ENCODE measurements at places on chromosomes 16 and 17.

DNA sequence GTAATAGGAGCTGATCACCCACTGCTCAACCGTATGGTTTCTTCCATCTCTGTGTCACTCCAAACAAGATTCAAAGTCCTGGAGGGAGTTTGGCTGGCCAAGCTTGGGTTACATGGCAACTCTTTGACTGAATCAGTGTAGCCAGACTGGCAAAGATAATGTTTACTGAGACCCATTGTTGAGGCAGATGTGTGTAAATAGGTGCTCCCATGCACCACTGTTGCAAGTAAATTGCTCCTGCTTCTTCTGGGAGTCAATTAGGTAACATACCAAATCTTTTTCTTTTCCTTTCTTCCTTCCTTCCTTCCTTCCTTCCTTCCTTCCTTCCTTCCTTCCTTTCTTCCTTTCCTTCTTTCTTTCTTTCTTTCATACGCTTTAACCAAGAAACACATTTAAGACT lies 86.3 kb upstream of the DHX40 start:
- DNase-seq, result no peak

- DNase-seq, result no peak
Observed at GRCh38 chr17:14525551-14526455, 224.9 kb downstream of the HS3ST3B1 start.

- no peak for DNase-seq
Observed at GRCh38 chr16:7390974-7391373, 58.3 kb downstream of the RBFOX1 start.

- no peak for DNase-seq
Observed at GRCh38 chr17:77782201-77782600, 176.3 kb upstream of the TNRC6C start.

- DNase-seq, result no peak
Observed at GRCh38 chr17:29505836-29506235, 61.0 kb downstream of the ABHD15 start.

DNA sequence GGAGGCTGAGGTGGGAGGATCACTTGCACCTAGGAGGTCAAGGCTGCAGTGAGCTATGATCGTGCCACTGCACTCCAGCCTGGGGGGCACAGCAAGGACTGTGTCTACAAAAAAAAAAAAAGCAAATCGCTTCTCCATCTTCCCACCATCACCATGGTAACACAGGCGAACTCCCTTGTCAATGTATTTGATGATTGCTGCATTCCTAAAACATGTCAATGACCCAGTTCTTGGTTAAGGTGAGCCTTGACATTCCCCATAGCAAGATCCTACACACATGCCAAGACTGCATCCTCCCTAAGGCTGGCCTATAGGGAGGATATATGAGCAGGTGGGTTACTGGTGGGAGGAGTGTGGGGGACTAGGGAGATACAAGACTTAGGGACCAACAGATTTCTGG lies 12.2 kb downstream of the CNTNAP1 start:
- no peak for DNase-seq

- no peak for DNase-seq
Observed at GRCh38 chr16:86362155-86362849, 148.0 kb upstream of the FOXF1 start.

- no peak for DNase-seq
Observed at GRCh38 chr16:50901062-50901461, 159.2 kb downstream of the CYLD start.

DNA sequence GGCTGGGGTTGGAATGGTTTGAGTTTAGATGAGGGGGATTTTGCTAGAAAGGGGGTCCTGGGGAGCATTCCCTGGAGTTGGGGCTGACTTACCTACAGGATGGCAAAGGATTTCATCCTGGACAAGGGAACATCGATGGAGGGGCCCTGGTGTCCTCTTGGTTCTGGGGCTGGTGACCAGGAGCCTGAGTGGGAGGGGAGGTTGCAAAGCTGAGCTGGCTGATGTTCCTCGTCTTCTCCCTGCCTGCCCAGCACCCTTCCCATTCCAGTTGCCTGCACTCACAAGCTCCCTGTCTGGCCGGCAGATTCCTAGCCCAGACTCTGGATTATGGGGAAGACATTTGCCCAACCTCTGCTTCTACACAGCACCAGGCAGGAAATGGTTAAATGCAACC lies 37.2 kb downstream of the ITGAE start:
- DNase-seq, result no peak

DNA sequence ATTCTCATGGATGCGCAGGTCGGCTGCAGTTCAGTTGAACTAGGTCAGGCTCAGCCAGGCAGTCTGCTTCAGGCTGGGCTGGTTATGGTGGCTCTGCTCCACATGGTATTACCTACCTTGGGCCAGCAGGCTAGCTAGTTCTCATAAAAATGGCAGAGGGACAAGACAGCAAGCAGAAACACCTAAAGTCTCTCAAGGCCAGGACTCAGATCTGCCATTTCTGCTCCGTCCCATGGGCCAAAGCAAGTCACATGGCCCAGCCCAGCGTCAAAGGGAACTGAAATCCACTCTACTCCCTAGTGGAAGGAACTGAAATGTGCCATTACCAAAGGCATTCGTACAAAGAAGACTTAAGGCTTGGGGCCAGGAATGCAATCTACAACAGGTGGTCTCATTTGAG lies 160.0 kb downstream of the TMEM132E start:
- DNase-seq, result no peak

DNA sequence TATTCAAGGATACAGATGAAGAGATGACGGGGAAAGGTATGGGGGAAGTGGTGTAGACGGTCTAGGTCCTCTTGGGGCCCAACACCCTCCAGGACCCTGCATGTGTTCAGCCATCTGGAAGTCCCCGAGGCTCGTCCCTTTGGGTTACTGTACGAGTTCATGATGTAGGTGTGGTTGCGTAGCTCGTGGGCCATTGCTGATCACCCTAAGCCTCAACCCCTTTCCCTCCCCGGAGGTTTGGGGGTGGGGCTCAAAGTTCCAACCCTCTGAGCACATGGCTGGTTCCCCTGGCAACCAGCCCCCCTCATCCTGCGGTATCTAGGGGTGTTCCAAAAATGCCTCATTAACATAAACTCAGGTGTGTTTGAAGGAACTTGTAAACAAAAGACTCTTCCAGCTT lies 98.8 kb upstream of the METRNL start:
- DNase-seq, result no peak

DNA sequence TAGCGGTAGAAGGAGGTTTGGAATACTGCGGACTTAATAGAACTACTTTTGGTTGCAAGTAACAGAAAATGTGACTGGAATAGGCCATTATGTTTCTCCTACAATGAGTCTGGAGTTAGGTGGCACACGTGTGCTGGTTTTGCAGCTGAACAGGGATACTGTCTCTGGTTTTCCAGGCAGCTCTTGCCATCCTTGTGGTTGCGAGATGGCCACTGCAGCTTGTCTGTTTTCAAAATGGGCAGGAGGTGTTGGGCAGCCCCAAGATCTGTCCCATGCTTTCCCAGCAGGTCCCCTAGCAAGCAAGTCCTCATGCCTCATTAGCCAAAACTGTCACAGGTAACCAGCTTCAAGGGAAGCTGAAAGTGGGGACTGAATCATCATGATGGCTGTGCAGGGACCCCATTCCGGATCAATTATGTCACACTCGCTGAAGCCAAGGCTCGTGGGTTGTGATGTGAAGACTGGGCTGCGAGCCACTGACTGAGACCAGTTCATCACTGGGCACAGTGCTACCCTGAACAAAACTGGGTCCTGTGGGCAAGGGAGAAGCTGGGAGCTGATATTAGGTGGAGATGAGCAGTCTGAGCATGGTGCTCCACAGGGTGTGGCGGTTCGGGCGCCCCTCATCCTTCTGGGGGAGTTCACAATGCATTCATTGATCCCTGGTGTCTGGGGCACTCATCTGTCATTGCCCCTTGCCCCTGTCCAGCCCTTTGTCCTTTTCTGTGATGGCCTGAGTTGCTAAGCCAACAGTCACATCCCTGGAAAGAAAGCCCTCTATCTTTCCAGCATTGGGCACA lies 82.1 kb downstream of the KSR1 start:
- DNase-seq, result no peak

GRCh38 chr17:14926526-14927122 lies 338.5 kb downstream of the PMP22 start:
- DNase-seq, result peak; percentile 40

GRCh38 chr17:44376124-44376523 lies 12.5 kb upstream of the FAM171A2 start:
- DNase-seq, result peak; percentile 60

GRCh38 chr16:13780406-13781168 lies 139.4 kb upstream of the ERCC4 start:
- DNase-seq, result no peak

DNA sequence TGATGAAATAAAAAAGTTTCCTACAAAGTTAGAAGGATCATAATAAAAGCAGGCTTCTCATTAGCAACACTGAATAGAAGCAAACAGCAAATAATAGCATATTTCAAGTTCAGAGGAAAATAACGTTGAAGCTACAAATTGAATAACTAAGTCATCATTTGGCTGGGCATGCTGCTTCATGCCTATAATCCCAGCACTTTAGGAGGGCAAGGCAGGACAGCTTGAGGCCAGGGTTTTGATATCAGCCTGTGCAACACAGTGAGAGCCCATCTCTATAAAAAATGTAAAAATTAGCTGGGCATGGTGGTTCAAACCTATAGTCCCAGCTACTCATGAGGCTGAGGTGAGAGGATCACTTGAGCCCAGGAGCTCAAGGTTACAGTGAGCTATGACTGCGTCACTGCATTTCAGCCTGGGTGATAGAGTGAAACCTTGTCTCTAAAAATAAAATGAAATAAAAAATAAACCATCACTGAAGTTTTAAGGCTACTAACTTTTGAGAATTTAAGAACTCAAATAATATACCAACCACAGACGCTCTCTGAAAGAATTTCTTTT lies 25.5 kb downstream of the NCOR1 start:
- DNase-seq, result no peak

GRCh38 chr16:31386157-31386984 lies 6.8 kb upstream of the ITGAD start:
- DNase-seq, result peak; percentile 51

DNA sequence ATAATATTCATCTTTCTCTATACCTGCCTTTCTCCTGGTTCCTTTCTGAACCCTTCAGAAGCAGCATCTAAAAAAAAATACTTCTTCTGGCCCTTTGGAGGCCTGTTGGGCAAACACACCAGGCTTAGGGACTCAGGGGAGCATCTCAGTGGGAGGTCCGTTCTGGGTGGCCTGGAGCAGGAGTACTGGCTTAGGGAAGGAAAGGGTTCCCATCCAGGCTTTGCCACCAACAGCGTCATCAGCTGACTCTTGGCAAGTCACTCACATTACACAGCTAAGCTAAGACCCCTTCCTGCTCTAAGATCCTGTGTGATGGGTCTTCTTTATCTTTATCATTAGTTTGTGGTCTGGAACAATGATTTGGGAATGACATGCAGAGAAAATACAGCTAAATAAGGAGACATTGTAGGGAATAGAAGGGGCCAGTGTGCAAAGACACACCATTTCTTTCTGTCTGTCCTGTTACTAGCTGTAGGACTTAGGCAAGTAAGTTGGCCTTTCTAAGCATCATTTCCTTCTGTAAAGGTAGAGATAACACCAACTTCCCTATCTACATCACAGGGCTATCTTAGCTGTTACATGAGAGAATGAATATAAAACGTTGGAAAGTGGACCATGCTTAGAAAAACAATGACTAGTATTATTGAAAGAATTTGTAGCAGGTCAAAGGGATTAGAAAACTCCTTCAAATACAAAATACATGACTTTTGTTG lies 9.9 kb downstream of the PCTP start:
- DNase-seq, result no peak

DNA sequence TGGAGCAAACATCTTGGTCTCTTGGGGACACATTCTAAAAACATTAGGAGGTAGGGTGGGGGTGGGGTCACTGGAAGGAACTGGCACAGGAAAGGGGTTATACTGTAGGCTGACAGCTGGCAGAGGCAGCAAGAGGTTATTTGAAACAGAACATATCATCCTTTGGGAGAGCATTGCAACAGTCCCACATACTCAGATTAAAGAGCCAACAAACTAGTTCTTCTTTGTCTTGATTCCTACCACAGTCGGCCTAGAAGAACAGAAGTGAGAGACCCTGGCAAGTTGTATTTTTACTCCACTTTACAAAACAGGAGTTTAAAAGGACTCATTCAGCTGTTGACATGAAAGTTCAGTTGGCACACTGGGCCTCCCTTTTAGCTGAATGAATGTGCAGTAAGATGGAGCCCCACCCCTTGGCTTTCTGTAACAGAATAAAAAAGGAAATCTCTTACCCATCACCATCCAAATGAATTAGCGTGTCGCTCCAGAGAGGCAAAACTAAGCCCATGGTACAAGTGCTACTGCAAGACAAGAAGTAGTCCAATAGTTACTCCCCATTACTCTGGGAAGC lies 54.6 kb upstream of the CORO6 start:
- DNase-seq, result no peak

DNA sequence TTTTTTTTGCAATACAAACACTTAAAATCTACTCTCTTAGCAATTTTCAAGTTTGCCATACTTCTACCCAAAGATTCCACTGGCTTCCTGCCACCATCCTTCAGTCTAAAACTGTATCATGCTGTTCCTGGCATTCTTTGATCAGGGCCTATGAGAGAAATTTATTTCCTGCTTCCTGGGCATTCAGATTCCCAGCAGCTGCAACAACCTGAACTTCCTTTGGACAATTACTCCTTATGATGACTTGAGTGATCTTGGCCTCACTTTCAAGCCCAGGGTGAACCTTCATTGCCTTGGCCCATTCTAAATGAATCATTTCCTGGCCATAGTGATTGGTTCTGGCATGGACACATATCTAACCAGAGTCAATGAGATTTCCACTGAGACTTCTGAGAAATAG lies 18.0 kb upstream of the MON1B start:
- no peak for DNase-seq

DNA sequence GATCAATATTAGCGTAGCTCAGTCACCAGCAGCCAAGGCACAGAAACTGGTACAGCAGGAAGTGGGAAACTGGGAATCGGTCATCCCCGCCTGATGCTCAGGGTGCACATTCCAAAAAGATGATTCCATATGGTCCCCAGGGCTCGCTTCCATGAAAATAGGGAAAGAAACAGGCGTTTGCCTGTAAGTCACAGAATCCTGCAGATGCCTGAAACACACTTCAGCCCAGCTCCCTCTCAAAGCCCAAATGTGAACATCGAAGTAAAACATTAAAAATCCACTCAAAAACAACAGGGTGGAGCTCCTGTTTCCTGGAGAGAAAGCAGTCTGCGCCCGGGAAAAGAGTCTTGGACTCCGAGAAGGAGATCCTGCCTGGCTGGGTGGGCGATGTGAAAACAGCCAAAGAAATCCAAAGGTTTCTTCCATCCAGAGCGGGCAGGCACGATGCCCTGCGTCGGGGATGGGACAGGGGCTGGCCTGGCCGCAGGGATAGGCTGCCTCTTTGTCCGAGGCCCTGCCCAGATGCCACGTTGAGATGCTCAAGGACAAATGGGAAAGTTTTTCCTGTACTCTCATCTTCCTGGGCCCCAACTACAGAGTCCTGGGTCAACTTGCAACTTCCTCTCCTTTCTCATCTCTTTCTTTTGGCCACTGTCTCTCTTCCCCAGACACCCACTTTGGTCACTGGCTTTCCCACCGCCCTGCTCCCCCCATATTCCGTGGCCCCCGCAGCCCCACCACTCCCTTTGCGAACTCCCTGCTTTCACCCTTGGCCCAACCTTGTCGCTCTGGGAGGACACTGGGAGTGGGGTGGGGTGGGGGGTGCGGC lies 743 bp downstream of the WIPI1 start:
- DNase-seq, result no peak

Data from activated T-cell treated with anti-CD3 and anti-CD28 coated beads, Interleukin-2, amount 50 U/mL, for 48 hours (primary cell).